Activated T-helper 1 cell treated with Interleukin-2 at 50 U/mL for 16 hours (primary cell): ENCODE measurements at places on chromosomes 7 and 10.

GRCh38 chr7:2523941-2524807, 4.6 kb downstream of the LFNG start:
- no peak for DNase-seq

DNA sequence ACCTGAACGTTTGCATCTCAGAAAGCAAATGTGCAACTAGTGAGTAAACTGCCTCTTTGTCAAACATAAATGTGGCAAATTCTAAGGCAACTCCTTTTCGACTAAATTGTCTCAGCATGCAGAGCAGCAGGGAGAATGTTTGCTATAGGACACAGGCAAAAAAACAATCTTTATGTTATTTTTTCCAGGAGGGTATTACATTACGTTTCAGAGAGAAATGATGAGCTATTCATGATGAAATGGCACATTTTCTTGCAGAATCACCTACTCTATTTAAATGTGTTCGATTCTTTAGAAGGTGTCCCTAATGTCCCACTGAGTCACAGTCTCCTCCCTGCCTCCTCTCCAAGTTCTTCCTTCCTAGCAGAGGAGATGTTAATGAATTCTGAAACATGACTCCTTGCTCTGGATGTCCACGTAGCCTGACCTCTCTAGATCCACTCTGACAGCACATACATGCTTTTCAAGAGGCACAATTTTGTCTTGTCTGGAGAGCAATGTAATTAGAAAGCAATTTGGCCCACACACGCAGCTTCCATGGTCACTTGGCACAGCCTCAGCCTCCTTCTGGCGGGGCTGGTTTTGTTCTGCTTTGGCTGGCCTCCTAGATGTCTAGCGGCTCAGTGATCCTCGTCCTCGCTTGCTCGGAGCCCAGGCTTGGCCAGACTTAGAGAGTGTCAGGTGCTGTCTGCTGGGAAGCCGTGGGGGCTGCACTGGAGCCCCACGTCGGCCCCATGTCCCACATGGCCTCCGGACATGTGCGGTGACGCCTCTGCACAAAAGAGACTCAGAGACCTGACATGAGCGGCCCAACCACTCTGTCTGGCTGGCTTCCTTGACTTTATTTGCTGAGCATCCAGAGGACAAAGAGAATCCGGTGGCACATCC, 125.7 kb upstream of the ZNF438 start:
- DNase-seq = no peak

DNA sequence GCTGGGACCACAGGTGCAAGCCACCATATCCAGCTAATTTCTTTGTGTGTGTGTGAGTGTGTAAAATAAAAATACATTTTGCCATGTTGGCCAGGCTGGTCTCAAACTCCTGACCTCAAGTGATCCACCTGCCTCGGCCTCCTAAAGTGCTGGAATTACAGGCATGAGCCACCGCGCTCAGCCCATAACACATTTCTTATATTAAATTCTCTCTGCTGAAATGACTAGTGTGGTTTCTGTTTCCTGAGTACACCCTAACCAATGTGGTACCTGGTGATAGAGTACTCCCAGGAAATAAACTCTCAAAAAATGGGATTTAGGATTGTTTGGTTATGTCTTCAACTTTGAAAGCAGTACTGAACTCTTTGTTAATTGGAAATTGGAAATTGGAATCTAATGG, 19.4 kb upstream of the FHIP2A start:
- DNase-seq = no peak

- DNase-seq = no peak
These were observed 14.6 kb upstream of the INSYN2A start for GRCh38 chr10:127210936-127211466.

DNA sequence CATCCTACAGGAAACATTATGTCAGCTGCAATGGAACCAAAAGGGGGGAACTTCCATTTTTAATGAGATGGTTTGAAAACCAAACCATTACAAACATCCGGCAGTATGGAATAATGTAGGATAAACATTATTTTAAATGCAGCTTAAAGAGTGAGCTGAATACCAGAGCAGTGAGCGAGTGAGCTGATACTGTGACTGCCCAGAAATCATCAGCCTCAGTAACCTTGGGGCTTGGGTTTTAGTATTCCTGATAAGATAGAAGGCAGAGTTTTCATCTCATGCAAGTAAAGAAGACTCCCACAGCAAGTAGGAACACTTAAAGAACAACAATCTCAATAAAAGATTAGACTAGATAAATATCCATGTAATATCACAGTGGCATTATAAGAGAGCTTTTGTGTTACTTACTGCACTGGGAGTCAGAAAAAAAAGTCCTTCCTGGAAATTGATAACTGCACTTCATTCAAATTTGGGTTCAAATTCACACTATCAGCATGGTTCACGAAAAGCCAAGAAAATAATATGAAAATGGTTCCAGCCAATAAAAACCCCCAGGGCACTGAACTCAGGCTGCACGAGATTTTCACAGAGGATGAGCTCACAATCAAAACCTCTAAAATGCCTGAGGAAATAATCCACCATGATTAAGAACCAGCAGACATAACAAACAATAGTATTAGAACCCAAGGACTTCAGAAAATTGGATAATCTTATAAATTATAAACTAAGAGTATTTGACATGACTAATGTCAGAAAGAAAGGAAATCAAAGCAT, 115.7 kb downstream of the MTPAP start:
- no peak for DNase-seq

- DNase-seq = no peak
These were observed 37.6 kb downstream of the ENTPD1 start for GRCh38 chr10:95793401-95794045.

DNA sequence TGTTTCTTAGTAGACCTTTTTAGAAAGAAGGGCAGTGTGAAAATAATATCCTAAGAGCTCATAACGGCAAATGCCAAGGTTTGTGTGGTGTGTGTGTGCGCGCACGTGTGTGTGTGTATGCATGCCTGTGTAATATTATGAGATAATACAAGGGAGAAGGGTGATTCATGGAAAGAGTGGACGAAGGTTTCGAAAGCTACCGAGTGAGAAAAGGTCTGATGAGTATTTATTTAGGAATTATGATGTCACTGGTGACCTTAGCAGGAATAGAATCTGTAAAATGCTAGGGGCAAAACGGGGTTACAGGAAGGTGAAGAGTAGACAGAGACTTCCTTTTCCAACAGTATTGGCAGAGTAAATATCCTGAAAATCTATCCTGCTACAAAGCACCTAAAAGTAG, 107.3 kb downstream of the AHR start:
- DNase-seq = no peak

GRCh38 chr7:141954334-141954733, 7.6 kb upstream of the CLEC5A start:
- DNase-seq = no peak

- no peak for DNase-seq
These were observed 1.3 kb upstream of the TMED4 start for GRCh38 chr7:44583146-44583865.

GRCh38 chr7:16644636-16645592, 640 bp downstream of the ANKMY2 start:
- peak; percentile 41 for DNase-seq

DNA sequence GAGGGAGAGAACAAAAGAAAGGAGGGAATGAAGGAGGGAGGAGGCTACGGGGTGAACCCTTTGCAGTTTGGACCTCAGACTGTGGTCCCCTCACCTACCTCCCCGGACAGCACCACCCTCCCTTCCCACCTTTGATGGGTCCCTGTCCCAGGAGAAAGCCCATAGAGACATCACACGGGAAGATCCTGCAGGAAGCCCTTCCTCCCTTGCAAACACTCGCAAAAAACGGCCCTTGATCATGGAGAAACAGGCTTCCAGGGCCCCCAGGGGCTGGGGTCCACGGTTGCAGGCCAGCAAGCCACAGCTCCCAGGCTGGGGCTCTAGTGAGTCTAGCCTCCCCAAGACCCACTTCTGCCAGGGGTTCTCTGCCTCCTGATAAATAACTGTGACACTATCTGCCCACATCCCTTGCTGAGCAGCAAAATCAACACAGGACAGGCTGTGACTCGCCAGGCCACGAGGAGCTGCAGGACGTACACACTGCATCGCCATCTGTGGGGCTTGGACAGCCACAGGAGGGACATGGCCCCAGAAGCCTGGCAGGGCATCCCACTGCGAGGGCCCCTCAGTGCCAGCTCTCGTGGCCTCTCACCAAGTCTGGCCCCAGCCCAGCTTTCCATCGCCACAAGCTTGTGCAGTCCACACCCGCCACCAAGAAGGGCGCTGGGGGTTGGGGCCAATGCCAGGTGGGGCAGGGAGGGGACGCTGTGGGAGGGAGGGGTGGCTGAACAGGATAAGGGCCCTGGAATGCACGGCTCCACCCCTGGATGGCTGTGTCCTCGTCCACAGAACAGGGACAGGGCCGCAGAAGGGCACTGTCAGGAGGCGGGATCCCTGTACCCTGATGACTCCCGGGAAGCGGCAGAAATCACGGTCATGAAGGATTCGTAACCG, 34.2 kb downstream of the PDGFA start:
- no peak for DNase-seq

GRCh38 chr7:51081270-51081890, 235.2 kb downstream of the COBL start:
- no peak for DNase-seq

- no peak for DNase-seq
These were observed 23.6 kb downstream of the PITRM1 start for GRCh38 chr10:3148994-3149393.

- DNase-seq = no peak
These were observed 76.8 kb upstream of the KLF6 start for GRCh38 chr10:3861795-3862194.

DNA sequence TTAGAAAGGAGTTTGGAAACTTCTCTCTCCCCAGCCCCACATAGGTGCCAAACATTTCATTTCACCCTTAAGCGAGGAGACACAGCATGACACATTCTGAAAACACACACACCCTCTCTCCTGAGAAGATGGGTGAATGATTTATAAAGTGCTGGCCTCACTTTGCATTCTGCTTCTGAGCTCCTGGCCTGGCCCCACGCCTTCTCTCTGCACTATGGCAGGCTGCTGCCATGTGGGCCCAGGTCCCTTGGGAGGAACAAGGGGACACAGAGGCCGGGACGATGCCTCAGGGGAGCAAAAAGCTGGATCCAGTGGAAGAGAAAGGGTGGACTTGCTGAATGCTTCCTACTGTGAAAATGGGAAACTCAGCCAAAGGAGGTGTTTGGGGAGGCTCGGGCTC, 56.0 kb downstream of the CPXM2 start:
- DNase-seq = no peak

DNA sequence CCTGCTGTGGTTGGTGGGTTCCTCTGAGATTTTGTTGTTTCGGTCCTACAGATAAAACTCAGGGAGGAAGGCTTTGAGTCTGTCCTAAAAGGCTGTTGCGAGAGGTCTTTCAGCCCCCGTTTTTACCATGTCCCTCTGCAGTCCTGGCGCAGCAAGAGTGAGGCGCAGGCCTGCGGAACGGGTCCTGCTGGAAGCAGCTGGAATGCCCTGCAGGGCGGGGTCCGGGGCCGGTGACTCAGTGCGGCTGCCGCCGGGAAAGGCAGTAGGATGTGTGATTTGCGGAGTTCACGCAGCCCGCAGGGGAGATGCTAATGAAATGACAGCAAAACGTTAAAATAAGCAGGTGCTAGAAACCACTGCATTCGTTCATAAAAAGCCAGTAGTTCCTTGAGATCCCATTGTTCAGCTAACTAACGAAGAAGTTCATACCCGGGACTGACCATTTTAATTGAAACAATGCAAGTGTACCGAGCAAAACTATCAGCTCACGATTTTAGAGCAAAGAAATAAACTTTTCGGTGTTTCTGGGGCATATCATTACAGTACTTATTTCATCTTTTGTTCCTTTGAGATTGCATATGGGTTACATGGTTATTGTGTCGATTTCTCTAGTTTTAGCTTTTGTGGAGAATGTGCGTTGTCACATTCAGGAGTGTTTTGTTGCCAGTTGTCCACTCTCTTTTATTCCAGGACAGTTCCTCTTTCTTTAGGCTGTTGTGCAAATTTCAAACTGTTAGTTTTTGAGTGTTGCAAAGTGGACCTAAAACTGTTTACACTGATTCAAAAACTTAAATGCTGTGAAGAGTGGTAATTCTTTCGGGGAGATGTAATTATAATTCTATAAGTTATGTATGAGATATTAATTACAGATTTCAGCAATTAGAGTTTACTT, 783 bp downstream of the ANLN start:
- DNase-seq = peak; percentile 21

DNA sequence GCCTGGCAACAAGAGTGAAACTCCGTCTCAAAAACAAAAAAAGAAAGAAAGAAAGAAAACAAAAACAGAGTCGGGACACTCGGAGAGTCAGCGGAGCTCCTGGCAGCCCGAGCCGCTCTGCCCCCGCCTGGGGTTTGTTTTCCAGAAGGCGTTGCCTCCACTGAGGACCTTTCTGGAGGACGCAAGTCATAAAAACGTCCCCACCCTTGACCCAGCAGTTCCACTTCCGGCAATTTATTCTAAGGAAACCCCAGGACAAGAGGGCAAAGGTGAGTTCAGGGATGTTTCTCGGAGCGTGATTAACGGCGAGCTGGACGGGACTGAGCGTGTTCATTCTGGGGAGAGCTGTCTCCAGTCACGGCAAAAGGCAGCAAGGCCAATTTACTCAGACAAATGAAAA, 27.0 kb upstream of the SUN1 start:
- DNase-seq = no peak

GRCh38 chr10:102585026-102585425, 59.3 kb upstream of the TRIM8 start:
- DNase-seq = no peak

DNA sequence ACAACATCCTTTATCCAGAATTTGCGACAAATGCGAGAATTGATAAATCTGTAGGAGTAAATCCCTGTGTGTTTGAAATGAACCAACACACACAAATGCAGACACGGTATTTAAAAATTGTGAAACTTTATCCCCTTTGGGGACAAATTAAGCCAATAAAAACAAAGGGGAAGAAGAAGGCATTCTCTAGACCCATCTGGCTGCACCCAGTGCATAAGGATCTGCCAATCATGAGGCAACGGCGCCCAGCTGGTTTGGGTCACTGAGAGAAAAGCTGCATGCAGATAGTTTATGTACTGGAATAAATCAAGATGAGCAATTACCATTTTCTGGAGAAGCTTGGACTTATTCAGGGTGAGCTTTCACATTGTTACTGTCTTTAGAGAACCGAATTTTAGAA, 45.7 kb downstream of the VAX1 start:
- no peak for DNase-seq

GRCh38 chr7:22275661-22276060, 81.3 kb downstream of the RAPGEF5 start:
- no peak for DNase-seq

DNA sequence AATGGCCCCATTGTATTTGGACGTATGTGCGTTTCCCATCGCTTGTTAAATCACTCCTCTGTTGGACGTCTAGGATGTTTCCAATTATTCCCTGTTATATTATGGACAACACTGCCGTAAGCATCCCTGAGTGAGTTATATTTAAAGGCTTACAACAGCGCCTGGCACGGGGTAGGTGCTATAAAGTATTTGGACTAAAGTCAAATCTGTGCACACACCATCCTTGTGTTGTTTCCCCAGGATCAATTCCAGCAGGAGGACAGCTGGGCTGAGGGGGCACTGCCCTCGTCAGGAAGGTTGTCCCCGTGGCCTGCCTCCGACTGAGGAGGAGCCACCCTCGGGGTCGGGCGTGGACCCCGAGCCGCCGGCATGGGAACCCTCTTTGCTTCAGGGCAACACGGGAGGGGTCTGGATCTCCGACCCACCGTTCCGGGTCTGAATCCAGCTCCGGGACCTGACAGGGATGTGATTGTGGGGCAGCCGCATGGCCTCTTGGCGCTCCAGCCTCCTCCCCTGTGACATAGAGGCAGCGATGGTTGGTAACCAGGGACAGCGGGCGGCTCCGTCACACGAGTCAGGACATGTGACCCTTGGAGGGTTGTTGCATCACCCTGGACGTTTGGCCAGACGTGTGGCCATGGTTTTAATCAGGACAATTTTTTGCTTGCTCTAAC, 1.5 kb upstream of the JAKMIP3 start:
- DNase-seq = no peak

- DNase-seq = no peak
These were observed 47.2 kb upstream of the MKI67 start for GRCh38 chr10:128173386-128173785.
